Anterior cingulate cortex (tissue), 58 donors: ENCODE measurements at places on chromosomes 3 and 15.

- no peak for DNase-seq
Observed at GRCh38 chr15:53359038-53359437, 400.4 kb downstream of the WDR72 start.

DNA sequence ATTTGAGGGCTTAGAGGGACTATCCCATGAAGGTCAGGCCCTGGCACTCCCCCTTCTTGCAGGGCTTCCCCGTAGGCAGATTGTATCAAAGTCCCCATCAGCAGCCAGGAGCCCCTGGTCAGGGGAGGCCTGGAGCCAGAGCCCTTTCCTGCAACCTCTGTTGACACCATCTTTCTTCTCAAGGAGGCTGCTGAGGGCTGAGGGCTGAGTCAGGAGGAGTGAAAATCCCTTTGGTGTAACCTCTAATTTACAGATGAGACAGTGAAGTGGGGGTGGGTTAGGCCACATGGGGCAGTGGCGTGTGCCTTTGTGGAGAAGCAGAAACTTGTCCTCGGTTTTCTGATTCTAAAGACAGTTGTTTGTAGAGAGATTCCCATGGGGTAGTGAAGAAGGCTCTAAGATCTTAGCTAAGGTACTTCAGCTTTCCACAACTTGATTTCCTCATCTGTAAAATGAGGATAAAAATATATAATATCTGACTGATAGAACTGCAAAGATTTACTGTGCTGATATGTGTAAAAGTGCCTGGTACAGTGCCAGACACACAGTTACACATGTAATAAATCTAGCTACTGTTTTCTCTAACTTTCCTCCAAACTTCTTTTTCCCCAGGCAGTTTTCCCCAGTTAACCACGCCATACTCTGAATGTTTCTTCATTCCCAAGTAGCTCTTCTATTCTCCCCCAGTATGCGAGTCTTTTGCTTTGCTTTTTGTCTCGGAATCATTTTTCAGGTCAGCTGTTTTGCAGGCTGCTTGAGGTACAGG, 249.4 kb upstream of the TPM1 start:
- no peak for DNase-seq

- no peak for DNase-seq
Observed at GRCh38 chr3:150603980-150604319, 829 bp downstream of the SELENOT start.

DNA sequence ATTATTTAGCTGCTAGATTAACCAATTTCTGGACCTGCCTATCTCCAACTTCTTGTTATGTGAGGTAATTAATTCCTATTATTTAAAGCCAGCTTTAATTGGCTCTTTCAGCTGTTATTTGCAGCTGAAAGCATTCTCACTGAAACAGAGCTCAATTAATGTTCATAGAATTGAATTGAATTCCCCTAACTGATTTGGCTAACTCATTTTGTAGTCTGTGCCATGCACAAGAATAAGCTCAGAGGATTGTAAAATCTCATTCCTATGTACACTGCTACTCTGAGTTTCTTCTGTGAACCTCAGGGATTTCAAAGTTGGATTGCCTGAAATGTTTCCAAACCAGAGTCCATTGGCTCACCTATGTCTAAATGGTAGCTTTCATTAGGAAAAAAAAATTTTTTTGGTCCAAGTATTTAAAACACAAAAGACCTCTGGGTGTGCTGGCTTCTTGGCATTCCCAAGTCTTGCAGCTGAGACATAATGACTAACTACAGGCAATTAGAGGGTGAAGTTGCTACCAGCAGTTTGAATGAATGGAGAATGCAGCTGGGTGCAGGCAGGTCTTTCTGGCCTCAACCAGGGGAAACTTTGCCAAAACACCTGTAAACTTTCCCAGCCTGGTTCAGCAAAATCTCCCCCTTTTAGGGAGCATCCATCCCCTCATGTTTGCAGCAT, 134.3 kb downstream of the EDEM1 start:
- no peak for DNase-seq

GRCh38 chr15:58396181-58396580, 35.6 kb upstream of the LIPC start:
- DNase-seq, result no peak

DNA sequence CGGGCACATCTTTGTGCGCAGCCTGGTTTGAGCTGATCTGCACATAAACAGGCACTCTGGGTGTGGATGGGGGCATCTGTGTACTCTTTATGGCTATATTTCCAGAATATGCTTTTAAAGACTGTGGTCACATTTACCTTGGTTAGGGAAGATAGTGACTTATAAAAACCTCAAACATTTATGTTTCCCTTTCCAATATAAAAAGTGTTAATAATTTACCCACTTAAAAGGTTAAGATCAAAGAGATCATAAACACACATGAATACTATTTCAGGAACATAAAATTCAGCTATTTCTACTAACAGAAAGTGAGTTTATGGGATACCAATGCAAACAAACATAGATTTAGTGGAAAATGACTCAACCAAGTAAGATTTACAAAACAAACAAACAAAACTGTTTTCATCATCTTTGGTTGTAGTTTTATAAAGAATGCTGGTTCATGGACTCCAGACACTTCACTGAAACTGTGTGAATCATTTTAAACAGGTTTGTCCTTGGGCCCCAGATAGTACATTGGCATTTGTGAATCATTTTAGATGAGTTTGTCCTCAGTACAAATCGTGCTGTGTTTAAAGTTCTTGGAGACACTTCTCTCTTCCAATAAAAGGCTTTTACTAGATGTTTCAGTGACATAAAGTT, 253.5 kb upstream of the CTDSPL start:
- DNase-seq, result no peak

DNA sequence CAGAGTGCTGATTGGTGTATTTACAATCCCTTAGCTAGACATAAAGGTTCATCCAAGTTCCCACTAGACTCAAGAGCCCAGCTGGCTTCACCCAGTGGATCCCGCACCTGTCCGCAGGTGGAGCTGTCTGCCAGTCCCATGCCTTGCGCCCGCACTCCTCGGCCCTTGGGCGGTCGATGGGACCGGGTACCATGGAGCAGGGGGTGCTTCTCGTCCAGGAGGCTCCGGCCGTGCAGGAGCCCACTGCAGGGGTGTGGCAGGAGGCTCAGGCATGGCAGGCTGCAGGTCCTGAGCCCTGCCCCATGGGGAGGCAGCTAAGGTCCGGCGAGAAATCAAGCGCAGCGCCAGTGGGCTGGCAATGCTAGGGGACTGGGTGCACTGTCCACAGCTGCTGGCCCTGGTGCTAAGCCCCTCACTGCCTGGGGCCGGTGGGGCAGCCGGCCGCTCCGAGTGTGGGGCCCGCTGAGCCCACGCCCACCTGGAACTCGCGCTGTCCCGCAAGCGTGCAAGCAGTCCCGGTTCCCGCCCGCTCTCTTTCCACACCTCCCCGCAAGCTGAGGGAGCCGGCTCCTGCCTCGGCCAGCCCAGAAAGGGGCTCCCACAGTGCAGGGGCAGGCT, 1206.3 kb downstream of the OTOL1 start:
- DNase-seq, result no peak

DNA sequence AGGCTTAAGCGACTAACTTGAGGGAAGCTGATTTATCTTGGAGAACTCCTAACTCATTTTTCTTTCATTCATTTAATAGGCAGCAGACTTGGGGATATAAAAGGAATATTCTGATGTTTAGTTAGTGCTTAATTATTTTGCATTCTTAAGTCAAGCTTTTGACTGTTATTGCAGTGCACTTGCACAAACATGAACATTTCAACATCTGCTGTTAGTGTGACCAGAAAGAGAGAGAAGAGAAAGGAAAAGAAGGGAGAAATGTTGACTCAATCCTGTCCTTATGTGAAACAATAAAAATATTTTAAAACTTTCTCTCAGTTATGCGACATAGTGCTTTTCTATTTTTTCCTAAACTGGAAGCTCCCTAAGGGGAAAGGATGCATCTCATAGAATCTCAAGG, 507.8 kb downstream of the LPP start:
- no peak for DNase-seq
